Neural crest cell (in vitro differentiated cells): ENCODE measurements at places on chromosomes 1 and 21. TPM values are rescaled to one million over a fixed set of nuclear protein-coding genes. Genes with fewer than 3 reads are reported as not detected.

FCRL2 gene
- total RNA-seq = not detected in 2 replicates

CCDC27 gene
- total RNA-seq = not detected in 2 replicates

MYBPHL gene
- 0.82 TPM in 1 of 2 replicates, not detected in the other for total RNA-seq

RSPO1 gene
- 0.50 and 0.54 TPM in 2 replicates for total RNA-seq

GRCh38 chr1:20760322-20760721 lies 26.8 kb downstream of the HP1BP3 start:
- no peak for DNase-seq

DNA sequence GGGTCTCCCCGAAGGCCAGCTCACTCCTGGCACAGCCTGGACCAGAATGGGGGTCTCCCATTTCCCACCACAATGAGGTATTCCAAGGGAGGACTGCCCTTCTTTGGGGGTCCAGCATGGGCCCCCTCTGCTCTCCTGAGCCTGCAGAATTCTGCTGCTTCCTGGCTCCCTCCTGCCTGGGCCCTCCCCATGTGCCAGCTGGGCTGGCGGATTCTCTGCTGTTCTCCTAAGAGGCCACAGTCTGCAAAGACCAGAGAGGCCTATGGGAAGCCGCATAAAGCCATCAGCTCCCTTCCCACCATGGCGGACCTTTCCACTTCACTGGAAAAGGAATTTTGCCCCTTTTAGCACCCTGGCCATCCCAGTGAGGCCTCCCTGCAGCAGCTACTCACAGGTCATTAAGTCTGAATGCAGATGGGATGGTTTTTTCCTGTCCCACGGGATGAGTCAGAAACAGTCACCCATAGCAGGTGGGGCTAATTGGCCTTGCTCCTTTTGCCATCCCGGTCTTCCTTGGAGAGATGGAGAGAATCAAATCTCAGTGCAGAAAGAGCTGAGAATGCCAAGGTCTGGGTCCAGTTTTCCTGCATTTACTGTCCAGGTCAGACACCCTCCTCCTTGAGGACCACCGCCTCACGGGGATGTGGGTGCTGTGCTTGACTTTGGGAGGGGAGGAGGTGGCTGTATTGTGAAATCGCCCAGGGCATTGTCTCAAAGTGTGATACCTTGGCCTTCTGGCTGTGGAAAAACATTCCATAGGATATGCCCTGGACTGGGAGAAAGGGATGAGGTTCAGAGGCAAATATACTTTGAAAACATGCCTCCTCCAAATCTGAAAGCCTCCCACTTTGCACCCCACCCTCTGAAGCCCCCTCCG lies 23.2 kb downstream of the MYBPH start:
- no peak for DNase-seq

DNA sequence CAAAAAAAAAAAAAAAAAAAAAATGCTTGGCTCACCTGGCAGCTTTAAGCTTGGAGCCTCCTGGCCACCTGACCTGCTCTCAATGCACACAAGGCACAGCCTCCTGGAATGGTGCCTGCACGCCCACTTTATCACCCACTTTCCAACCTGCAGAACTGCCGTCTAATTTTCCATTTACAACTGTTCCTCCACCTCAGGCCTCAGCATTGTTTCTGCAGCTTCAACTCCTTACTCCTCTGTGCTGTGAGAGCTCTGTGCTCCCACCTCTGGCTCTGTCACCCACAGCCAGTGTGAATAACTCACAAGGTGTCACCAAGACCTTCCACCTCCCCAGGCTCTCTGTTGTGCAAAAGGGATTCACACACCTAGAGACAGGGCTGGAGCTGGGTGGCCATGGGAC lies 38.7 kb upstream of the GPR157 start:
- DNase-seq = no peak

DNA sequence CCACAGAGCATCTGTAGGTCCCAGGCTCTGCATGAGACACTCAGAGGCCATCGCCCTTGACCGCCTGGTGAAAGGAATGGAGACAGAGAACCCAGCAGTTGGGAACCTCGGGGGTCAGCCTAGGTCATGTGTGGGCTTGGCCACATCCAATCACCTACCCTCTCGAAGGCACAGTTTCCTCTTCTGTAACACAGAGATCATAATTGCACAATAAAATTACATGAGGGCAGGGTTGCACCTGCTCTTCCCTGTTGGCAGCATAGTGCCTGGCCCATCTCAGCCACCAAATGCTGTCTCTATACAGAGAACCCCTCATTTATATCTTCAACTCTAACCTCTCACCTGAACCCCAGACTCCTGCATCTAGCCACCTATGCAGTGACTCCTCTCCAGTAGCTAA lies 418.1 kb upstream of the VAMP3 start:
- no peak for DNase-seq
